Hematopoietic multipotent progenitor cell (in vitro differentiated cells): ENCODE measurements at places on chromosomes 11 and 22. TPM values are rescaled to one million over a fixed set of nuclear protein-coding genes. Genes with fewer than 3 reads are reported as not detected.

GRCh38 chr11:122248939-122249338 is 132.9 kb upstream of the BLID start:
- no peak for DNase-seq

PAX6 gene
- total RNA-seq, result not detected

AAMDC gene
- total RNA-seq, result 8.9 TPM

DNA sequence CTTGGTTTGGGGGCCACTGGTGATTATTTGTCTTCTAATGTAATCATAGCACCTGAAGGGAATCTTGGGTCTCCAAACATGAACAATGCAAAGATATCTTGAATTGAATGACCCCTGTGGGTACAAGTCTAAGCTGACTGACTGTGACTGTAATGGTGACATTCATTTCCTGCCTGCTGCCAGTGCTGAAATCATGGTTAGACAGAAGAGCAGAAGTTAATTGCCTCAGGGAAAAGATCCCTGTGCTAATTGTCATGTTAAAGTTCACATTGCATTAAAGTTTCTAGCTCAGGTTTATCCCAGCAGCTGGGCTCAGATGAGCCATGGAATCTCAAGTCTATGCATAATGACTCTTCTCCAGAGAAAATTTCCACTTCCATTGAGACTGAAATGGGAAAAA is 772.0 kb downstream of the ETS1 start:
- DNase-seq, result no peak
